C1 segment of cervical spinal cord (tissue), 14 donors: ENCODE measurements at places on chromosomes 16 and 17.

DNA sequence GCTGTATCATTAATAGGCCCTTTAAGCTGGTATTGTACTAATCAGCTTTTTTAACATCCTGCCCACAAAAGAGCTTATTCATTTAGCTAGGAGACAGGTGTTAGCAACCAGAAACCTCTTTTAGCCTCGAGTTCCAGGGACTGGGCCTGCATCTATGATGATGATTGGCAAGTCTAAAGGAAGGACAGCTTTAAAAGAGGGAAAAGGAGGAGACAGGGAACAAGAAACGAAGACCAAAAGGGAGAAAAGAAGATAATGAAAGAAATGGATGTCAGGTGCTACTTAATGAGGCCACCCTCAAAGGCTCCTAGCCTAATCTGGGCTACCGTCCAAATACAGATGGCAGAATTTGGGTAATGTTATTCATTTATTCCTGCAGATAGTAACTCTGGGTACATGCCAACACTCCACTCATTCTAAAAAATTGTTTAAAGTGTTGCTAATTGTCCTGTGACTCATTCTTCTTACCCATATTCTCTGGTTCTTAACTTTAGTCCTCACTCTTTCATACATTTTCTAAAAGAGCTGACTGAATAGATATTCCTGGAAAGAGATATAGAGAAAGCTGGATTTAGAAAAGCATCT lies 18.7 kb upstream of the RFFL start:
- no peak for DNase-seq

- DNase-seq, result no peak
These were observed 26.5 kb upstream of the AATK start for GRCh38 chr17:81192386-81193050.

DNA sequence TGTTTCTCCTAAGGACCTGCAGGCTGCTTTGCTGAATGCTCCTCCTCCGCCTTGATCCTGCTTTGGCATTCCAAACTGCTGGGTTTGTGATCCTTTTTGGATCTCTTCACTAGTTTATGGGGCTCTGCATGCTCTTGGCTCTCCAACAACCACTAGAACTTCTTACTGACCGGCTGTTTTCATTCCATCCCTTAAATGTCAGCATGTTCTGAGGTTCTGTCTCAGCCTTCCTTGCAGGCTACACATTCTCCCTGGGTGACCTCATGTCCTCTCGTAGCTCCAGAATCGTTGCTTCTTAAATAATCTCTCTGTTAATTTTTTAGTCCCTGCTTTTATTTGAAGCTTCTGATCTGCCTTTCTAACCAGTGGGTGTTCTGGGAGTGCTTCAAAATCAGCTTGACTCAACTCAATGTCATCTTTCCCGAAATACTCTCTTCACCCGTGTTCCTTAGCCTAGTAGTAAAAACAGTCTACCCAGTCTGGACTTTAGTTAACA lies 119.0 kb upstream of the HS3ST2 start:
- DNase-seq, result no peak

- no peak for DNase-seq
These were observed 4.7 kb upstream of the CDT1 start for GRCh38 chr16:88798772-88799455.

DNA sequence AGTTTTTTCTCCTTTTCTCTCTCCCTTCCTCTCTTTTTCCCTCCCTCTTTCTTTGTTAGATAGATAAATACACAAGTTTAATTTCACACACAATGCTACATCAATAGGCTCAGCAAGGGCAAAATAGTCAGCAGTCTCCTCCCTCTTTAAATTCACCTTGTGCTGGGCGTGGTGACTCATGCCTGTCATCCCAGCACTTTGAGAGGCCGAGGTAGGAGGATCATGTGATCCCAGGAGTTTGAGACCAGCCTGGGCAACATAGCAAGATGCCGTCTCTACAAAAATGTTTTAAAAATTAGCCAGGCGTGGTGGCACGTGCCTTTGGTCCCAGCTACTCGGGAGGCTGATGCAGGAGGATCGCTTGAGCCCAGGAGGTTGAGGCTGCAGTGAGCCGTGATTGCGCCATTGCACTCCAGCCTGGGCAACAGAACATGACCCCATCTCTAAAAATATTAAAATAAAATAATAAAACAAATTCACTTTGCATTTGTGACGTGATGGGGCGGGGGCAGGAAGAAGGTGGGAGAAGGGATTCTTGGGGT lies 27.4 kb downstream of the IL21R start:
- DNase-seq, result no peak

DNA sequence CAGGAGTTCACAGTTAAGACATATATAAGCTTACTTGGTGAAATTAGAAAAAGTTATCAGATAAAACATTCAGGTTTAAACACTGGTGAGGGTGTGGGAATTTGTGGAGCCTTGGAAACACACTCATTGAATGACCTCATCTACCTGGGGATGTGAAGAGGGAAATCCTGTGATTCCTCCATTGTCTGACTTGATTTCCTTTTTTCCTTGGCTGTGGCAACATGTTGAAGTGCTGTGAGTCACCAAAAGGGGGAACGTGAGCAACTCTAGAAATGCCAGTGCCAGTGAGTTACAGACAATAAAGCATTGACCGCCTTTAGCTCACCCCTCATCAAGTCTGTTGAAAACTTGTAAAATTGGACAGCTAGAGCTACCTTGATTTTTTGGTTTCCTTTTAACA lies 1.8 kb downstream of the HMOX2 start:
- DNase-seq, result no peak
